ENCODE measurements at places on chromosomes 3 and 15. TPM values are rescaled to one million over a fixed set of nuclear protein-coding genes. Genes with fewer than 3 reads are reported as not detected.

GRCh38 chr15:91456921-91457320, 356.9 kb downstream of the SV2B start:
- DNase-seq, result no peak

- no peak for DNase-seq
Measured at GRCh38 chr3:47865192-47865591, 62.3 kb downstream of the DHX30 start.

- no peak for DNase-seq
Measured at GRCh38 chr3:41290736-41291135, 91.4 kb downstream of the CTNNB1 start.

Gene PHLDB2
- total RNA-seq, result 7.5 TPM

- DNase-seq, result no peak
Measured at GRCh38 chr3:27040674-27041073, 328.5 kb downstream of the NEK10 start.

DNA sequence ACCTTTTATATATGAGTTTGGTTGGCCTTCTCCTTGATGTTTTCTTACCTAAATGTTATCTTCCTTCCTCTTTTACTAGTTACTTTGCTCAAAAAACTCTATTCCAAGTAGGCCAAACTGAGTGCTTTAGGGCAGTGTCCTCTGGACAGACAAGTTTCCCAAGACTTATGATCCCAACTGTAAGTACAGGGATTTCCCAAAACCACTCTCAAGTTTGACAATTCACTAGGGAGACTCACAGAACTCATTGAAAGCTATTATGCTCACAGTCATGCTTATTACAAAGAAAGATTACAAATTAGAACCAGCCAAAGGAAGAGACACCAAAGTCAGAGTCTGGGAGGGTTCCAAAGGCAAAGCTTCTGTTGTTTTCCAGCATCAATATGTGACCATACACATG, 534.2 kb upstream of the ALCAM start:
- no peak for DNase-seq

Measured in thymus (tissue), 14 donors.